Esophagus squamous epithelium (tissue), 5 donors: ENCODE measurements at places on chromosomes 1 and 21.

DNA sequence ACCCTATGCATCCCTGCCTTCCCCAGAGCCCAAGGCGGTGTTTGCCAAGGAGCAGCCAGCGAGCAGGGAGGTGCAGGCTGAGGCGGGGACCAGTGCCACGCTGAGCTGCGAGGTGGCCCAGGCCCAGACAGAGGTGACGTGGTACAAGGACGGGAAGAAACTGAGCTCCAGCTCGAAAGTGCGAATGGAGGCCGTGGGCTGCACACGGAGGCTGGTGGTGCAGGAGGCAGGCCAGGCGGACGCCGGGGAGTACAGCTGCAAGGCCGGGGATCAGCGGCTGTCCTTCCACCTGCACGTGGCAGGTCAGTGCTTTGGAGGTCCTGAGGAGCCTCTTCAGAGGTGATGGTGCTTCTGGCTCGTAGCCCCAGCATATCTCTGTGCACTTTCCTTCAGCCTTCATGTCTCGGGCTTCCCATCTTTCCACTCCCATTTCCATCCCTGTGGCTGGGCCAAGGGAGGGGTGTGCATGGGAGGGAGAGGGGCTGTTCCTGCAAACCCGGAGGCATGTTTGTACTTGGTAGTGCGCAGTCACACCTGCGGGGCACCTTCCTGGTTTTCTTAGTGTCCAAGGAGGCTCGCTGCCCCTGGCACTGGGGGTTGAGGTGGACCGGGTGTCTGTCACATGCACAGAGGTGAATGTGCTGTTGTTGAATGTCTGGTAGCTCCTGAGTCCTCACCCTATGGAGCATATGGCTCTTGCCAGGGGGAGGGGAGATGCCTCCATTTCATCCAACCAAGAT, 56.4 kb downstream of the OBSCN start:
- DNase-seq = no peak

DNA sequence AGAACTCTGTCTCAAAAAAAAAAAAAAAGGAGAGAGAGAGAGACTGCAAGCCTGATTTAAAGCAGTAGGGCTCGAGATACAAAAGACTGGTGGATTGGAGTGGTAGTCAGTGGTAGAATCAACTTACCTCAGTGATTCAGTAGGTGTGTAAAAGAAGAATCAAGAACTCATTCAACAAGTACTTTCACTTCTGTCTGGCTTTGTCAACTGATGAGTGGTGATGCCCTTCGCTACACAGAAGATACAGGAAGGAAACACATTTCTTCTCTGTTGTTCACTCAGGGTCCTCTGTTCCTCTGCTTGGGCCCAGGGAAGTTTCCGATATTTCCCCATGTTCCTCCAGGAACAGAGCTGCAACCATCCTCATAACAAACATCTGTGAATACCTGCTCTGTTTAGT, 68.6 kb upstream of the COG2 start:
- DNase-seq = no peak

DNA sequence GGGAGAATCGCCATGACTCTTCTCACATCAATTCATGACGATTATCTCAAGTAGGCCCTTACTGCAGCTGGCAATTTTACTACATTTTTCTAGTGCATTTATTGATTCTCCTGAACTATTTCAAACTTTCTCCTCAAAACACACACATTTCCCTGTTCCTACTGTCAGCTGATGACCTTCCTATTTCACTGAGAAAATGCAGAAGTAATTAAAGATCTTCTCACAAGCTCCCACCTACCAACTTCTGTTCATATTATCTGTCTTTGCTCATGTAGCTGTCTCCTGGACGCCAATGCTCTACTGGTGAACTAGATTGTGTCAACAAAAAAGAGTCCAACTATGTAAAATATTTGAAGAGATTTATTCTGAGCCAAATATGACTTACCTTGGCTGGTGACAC, 36.4 kb upstream of the FASLG start:
- no peak for DNase-seq

DNA sequence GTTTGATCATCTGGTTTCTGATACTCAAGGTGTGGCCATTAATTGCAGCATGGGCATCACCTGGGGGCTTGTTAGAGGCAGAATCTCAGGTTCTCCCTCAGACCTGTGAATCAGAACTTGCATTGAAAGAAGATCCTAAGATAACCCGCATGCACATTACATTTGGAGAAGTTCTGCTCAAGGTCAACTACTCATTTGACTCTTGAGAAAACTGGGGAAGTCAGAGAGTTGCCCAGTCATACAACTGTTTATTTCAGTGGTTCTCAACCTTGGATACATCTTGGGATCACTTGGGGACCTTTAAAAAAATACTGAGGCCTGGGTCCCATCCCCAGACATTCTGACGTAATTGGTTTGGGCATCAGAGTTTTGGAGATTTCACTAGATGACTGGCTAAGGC, 30.5 kb downstream of the CAMTA1 start:
- DNase-seq = no peak

DNA sequence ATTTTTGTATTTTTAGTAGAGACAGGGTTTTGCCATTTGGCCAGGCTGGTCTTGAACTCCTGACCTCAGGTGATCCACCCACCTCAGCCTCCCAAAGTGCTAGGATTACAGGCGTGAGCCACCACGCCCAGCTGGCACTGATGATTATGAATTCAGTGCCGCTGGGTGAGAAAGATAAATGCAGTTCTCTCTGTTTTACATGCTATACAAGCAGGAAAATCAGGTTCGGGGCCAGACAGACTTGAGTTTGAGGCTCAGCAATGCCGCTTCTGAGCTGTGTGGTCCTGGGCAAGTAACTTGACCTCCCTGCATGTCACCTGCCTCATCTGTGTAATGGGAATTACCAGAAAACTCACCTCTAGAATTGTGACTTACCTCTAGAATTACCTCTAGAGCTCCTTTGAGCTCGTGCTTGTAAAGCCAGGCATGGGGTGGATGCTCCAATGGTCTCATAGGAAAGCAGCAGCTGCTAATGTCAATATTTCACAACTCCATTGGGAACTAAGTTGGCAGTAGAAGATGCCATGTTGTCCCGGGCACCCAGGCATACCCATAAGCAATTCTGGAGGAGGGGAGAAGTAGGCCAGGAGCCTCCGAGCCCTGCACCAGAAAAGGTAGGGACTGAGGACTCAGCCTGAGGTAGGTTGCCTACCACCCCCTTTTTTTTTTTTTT, 119.8 kb upstream of the SLC25A33 start:
- DNase-seq = no peak

DNA sequence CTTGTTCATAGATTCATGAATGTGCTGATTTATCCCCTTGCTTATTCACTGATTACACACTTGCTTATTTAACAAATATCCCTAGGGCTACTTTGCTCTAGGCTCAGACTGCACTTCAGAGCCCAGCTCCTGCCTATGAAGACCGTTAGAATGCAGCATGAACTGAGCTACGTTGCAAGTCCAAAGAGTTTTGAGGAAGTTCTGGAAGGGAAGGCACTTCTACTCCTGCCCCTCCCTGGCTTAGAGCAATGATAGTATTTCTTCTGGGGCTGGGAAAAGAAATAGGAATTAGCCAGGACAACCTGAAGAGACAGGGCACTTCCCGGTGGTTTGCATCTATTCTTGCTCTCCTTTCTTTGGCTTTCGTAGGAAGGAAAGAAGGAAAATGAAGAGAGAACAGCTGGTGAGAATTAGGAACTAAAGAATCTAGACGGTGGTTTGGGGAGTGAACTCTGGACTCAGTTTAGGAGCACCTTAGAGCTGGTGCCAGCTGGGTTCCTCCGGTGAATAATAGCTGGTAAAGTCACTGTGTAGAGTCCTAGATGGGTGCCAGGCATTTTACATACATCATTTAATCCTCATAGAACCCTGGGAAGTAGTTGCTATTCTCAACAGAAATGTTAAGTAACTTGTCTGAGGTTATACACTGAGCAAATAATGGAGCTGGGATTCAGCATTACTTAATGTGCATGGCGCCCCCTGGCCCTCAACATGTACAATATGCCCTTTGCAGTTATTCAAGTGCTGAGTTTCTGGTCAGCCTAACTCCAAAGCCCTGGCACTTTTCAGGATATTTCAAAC, 65.9 kb downstream of the NDUFS5 start:
- DNase-seq = no peak

GRCh38 chr1:236913371-236914037, 90.7 kb downstream of the MT1HL1 start:
- DNase-seq = no peak

DNA sequence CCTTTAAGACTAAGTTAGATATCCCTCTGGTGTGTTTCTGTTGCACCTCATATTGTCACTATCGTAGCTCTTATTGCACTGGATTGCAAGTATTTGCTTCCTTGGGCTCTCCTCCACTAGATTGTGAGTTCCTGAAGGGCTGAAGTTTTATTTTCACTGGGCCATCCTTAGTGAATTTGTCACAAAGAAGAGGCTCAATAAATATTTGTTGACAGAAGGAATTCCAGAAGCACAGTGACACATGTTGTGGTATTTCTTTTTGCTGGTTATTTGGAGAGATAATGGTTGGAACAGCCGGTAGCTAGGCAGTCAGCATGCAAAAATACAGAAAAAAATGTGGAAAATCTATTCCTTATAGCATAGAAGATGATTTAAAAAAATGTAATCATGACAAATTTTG, 129.9 kb upstream of the ZRANB2 start:
- no peak for DNase-seq

DNA sequence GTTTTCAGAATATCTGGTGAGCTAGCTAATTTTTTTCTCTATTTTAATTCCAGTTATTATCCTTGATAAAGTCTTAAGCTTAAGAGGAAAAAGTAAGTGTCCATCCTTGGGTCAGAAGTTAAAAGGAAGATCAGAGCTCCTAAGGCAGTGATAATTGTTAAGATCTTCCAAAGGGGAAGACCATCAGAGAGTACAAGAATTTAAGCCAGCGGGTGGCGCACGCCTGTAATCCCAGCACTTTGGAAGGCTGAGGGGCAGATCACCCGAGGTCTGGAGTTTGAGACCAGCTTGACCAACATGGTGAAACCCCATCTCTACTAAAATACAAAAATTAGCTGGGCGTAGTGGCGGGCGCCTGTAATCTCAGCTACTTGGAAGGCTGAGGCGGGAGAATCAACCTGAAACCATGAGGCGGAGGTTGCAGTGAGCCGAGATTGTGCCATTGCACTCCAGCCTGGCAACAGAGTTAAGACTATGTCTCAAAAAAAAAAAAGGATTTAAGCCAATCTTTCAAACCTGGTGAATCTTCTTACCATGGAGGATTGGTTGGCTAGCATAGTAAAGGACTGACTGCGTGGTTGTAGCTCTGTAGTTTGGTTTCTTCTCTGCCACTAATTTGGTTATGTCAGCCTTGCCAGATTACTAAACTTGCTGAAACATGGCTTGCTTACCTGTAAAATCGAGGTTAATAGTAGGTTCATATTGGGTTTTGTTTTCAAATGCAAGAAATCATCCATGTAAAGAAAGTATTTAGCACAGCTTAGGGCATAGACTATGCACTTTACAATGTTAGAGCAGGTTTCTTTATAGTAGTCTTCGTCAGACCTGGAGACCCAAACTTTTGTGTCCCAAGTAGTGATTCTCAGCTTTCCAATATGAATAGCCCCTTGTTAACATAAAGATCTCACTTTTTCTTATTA, 15.9 kb downstream of the AKIRIN1 start:
- no peak for DNase-seq

DNA sequence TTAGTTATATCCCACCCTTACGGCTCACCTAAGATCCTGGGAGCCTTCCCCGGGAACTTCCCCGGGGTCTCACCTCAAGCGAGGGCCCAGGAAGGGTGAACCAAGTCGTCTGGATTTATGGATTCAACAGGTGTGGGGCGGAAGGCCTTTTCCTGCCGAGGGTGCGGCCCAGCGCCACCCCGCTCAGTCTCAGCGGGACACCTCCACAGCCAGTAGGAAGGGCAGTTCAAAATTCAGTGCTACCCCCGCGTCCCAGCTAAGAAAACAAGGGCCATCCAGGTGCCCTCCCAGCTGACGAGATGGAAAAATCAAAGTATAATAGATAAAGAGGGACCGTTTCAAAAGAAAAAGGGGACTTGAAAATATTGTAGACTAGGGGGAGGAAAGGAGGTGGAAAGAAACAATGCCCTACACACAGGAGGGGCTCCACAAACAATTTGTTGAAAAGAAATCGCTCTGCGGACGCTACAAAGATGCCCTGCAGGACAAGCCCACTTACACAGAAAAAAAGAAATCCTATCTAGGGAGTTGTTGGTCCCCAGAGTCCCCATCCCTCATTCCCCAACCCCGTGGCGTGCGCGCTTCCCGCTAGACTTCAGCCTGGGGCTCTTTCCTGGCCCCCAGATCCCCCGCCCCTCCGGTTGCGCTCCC, 1.3 kb downstream of the SLC2A1 start:
- DNase-seq = no peak

GRCh38 chr1:91912266-91912665, 26.3 kb upstream of the TGFBR3 start:
- no peak for DNase-seq

GRCh38 chr1:198774421-198774820, 135.6 kb downstream of the PTPRC start:
- no peak for DNase-seq

GRCh38 chr1:30635391-30635975, 87.9 kb downstream of the MATN1 start:
- DNase-seq = no peak

DNA sequence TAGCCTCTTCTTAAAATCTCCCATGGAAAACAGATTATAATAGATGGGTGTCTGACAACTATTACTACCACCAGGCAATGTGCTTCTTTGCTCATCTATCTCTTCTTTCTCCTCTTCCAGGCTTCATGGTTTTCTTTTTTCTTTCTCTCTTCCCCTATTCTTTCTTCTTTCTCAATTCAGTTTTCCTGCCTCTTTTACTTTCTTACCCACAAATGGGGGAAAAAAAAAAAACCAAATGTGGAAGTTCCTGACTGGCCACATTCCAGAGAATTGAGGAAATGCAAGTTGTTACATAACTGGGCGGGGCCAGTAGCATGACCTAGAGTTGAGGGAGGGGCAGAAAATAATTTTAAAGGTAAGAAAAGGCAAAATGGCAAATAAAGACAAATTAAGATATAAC, 10.9 kb upstream of the SMG7 start:
- no peak for DNase-seq

DNA sequence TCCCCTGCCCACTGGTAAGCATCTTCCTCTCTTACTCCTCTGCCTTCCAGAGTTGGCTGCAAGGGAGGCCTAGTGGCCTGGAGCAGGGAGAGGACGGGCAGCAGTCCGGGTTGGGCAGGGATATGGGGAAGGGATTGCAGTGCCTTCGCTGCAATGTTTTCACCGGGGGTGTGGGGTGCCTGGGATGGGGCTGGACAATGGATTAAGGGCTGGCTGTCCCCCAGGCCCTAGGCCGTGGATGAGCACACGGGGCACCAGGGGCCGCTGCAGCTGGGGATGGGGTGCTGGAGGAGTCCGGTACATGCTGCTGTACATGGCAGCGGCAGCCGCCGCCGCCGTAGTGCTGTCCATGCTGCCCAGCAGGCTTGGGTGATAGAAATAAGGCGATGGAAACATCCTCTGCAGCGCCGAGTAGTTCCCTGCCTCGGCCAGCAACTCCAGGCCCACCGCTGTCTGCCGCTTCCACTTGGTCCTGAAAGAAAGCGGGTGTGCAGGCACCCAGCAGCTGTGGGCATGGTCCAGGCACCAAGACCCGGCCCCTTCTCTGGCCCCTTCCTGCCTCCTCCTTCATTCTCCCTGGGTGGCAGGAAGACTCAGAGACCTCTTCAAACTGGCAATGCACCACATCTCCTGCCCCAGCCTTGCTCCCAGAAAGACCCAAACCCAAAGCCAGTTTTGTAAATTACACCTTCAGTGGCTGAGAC, 4.8 kb downstream of the BARHL2 start:
- no peak for DNase-seq

GRCh38 chr21:27108701-27109100, 141.8 kb upstream of the ADAMTS5 start:
- DNase-seq = no peak

- no peak for DNase-seq
These were observed 61.0 kb downstream of the ACP6 start for GRCh38 chr1:147609358-147609757.

- DNase-seq = no peak
These were observed 1.5 kb upstream of the MXRA8 start for GRCh38 chr1:1359664-1360468.
